Stimulated activated CD8-positive, alpha-beta memory T cell treated with anti-CD3 and anti-CD28 coated beads, Interleukin-7, amount 100 ng/mL, for 24 hours (primary cell): ENCODE measurements at places on chromosomes 7 and 10.

GRCh38 chr10:125985557-125986240, 89.3 kb downstream of the FANK1 start:
- no peak for DNase-seq

DNA sequence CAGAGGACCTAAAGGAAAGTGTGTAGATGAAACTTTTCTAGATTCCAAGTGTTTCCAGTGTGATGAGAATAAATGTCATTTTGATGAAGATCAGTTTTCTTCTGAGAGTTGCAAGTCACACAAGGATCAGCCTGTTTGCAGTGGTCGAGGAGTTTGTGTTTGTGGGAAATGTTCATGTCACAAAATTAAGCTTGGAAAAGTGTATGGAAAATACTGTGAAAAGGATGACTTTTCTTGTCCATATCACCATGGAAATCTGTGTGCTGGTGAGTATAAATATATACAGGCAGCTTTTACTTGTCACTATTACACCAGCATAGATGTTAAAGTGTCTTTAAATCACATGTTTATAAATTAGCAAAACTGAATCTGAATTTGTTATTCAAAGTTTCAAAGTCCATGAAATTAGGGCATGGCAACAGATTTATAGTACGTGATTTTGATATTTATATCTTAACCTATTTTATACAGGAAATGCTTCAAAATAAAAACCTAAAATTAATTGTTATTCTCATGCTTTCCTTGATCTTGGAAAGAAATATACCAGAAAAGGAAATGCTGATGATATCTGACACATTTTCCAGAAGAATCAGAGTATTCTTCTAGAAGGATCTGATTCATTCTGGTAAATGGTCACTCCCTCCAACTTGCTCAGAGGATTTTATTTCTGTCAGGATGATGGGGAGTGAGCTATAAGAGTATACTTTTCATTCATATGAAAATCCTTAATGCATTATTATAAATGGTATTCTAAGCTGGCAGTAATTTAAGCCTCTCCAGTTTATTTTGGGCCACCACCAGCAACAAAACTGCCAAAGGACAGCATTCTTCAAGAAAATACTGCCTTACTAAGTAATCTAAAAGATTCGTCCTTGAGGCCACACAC, 71.4 kb downstream of the ITGB8 start:
- DNase-seq, result no peak

DNA sequence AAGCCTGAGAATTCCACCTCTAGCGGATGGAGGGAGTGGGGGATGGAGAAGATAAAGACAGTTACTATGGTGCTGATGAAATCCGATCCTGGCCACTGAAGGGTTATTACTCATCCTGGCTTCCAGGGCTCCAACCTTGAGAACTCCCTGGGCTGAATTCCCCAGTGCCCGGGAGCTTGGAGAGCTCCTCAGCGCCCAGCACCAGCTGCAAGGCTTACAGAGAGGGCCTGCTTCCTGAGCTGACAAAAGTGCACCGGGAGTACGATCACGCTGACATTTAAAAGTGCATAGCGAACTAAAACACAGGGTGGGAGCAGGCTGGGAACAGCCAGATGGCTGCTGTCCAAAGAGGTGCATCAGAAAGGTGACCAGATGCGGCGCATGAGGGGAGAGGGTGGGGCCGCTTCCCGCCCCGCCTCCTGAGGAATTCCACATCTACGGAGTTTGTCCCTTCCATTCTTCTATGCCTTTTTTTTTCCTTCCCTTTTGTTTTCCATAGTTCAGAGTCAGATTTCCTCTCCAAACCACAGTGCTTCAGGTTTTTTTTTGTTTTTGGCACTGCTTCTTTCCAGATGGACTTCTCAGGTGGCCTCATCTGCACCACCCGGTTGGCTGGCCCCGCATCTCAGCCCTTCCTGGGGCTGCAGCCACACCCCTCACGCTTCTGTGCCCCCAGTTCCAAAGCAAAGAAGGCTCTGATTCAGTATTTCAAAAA, 62.4 kb upstream of the MKRN1 start:
- DNase-seq, result no peak

GRCh38 chr7:65477326-65477725, 103.7 kb downstream of the ZNF92 start:
- no peak for DNase-seq

DNA sequence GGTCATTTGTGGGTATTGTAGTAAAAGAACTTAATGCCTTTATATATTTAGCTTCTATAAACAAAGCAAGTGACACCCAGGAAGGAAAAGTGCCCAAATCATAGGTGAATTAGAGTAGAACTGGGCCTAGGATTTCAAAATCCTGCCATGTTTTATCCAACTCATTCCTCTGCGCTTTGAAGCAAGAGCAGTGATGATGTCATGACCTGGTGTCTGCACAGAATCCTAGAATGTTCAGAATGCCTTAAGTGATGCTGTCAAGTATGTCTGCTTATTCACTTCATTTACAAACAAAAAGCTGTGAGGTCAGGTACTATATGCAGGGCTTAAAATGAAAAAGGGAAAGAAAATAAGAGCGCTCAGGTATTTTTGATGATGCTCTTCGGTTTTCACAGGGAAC, 737.2 kb upstream of the ANKRD30A start:
- DNase-seq, result no peak

DNA sequence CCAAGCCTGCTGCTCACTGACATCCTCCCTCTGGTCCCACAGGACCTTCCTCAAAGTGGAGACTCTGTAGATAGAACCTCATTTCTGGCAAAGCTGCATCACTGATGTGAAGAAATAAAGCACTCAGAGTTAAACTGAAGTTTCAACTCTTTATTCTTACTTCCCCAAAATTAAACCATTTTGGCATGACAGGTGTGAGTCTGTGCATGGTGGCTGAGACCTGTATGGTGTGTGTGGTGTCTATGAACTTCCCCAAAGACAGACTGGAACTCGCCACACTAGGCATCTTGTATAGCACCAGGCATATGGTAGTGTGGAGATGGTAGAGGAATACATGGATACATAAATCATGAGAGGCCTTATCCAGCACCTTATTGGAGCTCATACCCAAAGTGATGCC, 6.6 kb upstream of the WDFY4 start:
- DNase-seq, result no peak

DNA sequence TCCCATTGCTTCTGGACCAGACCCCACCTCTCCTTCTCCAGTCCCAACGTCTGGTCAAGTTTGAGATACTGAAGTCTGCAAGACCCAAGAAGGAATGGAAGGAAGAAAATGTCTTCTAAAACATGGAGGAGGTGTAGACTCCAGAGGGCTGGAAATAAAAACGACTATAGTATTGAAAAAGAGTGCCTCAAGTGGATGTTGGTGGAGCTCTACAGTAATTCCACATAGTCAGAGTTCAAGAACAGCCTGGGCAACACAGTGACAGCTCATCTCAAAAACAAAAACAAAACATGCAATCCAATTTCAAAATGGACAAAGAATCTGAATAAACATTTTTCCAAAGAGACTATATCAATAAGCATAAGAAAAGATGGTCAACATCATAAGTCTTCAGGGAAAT, 2.3 kb upstream of the PCGF6 start:
- DNase-seq, result no peak

DNA sequence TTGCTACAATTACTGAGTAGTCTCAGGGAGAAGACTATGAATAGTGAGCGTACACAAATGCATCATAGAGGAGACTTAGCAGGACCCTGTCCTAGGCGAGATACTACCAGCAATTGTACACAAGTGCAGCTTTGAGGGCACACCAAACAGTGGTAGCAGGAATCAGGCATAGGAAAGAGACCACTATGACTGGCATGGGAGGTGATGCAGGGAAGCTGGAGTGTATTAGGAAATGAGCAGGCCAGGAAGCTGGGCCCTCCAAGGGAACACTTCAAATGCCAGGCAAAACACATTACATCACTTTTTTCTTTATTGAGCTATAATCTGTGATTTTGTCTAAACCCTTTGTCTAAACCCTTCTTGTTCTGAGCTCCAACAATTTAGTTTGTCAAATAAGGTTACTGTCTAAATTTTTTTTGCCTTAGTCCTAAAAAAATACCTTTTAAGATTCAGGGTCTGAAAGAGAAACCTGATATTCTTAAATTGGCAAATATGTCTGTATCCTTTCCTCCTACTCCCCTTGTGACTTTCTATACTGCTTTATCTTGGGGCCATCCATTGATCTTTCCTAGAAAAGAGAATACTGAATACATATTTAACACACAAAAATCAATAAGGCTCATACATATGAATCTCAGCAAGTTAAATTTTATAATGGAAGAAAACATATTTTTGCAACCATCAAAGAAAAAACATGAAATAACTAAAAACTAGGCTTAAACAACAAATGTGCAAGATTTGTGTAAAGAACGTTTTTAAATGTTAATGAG, 193.8 kb upstream of the PHYHIPL start:
- DNase-seq, result no peak

DNA sequence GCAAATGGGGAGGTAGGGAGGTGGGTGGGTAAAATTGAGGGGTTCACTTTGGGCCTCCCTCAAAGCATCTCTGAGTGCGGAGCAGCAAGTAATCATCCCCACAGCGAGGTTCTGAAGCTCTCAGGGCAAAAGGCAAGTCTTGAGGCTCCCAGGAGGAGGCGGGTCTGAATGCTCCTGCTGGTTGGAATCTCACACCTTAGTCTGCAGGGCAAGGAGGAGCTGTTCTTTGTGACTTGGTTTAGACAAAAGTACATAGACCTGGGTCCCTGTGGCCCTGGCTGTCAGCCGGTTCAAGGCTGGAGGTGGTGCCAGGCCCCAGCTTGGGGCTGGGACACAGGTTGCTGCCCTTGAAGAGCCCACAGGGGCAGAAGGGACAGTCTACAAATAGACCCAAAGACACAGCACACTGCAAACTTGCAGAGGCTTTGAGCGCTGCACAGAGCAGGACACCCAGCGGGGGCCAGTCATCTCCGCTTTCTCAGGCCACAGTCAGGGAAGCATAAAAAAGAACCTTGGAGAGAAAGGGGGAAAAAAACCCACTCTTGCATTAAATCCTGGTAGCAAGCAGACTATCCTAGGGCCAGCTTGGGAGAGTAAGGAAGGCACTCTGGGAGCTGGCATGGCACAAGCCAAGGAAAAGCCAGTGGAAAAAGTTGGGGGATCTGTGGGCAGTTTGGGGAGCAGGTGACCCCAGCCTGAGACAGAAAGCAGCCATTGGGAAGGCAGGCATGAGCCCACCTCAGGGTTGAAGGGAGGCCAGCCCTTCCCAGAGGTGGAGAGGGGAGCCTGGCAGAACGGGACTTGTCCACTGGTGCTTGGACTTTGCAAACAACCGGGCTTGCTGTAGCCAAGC, 926 bp upstream of the C10orf71 start:
- no peak for DNase-seq

- no peak for DNase-seq
Observed at GRCh38 chr7:80140388-80140787, 5.8 kb downstream of the GNAI1 start.

- no peak for DNase-seq
Observed at GRCh38 chr7:44071726-44072363, 6.5 kb upstream of the PGAM2 start.

GRCh38 chr7:155371884-155372781, 74.5 kb downstream of the INSIG1 start:
- DNase-seq, result no peak

GRCh38 chr7:37446371-37446770, 2.3 kb downstream of the ELMO1 start:
- no peak for DNase-seq
